Breast epithelium (tissue), 4 donors: ENCODE measurements at places on chromosomes 13 and 19.
A peak's percentile ranks its signal among the peaks of the same experiment; 100 is the strongest.

GRCh38 chr13:27954406-27954851 lies 14.7 kb downstream of the CDX2 start:
- DNase-seq: no peak

DNA sequence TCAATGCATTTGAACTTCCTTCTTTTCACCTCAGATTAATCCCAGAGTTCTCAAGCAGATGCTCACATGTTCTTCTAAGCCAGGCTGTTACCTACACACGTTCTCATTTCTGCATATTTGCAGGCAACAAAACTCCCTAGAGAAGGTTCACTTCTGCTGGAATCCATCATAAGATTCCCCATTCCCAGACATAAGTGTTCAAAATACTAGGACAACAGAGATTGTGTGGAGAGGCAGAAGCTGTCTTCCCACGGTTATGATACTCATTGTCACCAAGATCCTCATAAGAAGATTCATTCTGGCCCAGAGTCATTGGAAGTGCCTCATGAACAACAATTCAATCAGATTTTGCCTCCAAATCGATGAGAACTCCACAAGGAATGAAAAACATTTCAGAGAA lies 931.6 kb upstream of the MIR17HG start:
- no peak for DNase-seq

DNA sequence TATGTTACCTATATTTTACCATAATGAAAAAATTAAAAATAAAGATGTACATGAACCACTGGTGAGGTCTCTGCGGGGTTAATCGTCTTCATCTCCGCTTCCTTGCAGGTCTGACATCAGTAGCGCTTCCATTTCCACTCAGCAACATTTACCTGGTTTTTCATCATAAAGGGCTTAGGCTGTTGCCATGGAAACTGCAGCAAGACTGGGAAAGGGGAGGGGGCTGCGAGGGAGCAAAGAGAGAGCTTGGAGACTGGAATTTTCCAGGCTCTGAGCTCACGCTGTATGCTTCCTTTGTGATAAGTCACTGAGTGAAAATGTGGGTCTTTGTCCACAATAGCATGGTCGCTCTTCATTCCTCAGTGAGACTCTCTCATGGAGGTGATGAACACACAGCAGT lies 136.6 kb upstream of the USP29 start:
- no peak for DNase-seq

DNA sequence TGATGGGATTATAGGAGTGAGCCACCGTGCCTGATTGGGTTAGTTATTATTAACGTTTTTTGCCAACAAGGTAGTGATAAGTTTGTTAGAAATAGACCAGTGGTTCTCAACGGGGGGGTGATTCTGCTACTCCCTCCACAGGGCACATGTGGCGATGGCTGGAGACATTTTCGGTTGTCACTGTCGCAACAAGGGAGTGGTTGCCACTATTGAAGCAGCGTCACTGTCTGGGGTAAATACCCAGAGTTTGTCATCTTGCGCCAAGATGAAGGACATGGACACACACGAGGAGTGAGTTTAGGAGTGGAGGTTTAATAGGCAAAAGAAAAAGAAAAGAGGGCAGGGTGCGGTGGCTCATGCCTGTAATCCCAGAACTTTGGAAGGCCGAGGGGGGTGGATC lies 18.9 kb downstream of the ADGRE3 start:
- no peak for DNase-seq

DNA sequence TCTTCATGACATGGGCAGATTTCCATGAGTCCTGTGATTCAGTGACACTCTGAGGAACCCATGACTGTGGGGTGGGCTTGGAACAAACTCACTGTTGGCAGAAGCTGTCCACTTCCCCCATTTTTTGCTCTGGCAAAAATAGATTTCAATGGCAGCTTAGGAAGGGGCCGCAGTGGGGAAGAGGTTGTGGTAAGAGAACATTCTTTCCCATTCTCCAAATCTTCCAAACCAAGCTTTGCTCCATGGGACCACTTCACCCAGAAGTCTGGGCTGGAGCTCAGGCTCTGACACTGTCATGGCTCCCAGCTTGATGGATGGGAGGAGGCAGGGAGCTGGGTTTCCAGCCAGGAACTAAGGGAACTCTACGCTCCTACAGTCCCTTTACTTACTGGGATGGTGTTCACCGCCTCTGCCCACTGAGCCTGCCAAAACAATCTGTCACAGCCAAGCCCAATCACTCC lies 24.9 kb upstream of the MEDAG start:
- no peak for DNase-seq

DNA sequence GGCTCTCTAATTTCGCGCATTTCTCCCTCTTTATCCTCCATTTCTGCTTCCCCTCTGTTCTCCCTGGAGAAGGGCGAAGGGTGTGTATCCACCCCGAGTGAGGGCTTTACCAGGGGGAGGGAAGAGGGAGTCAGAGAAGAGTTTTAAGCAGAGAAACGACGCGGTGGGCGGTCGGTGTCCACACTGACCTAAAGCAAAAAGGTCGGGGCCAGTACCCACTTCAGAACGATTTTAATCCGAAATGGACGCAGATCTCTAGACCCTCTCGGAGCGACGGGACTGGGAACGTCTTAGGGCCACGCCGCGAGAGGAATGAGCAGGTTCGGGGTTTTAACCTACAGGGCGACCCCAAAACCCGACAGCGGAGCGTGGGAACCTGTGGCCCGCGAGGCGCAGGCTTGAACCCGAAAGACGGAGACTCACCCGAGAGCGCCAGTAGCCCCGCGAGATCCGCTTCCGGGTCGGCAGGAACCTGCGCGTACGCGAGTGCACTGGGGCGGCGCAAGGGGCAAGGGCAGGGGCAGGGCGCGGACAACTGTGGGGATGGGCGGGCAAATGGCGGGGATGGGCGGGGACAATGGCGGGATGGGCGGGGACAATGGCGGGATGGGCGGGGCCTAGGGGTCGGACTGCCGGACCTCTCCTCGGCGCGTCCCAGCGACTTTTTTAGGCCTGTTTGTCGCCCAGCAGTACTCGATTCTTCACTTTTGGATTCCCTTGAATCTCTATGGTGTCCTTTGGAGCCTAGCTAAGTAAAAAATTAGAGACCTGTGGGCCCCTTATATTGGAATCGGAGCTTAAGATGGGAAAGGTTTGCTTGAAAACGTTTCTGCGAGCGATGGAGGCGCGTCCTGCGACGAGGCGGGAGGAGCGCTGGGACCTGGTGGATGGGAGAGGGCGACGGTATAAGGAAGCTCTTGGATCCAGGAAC lies at the start of gene ZNF677:
Gene ZNF677 (minus strand): TSS at position 463 of the 931 bp plus-strand sequence. CDS start 3,323 bp downstream, outside the sequence.
- peak; percentile 85 for DNase-seq

DNA sequence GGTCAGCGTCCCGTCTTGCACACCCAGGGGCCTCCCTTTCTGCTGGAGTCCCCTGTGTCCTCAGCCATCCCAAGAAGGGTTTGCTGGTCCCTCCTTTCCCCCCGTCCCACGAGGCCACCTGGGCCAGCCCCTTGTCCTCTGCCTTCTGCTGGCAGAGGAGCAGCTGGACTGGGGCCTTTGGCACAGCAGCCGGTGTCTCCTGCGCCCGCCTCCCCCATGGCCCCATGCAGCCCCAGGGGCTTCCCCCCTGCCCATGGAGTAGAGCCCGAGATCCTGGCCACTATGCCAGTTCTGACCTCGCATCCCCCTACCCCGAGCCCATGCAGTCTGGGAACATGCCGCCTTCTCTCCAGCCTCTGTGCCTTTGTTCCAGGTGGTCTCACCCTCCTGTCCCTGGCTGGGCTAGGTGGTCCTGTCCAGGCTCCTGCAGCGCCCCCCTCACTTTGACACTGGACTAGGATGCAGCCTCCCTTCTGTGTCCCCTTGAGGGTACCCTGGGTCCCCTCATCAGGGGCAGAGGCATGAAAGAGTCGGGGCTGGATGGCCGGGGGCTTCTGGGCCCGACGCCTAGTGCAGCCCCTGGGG lies 5.7 kb upstream of the GARIN5A start:
- DNase-seq: no peak
